ENCODE measurements at places on chromosomes 11 and 22.

GRCh38 chr22:48901324-48901723 lies 926.3 kb downstream of the BRD1 start:
- no peak for DNase-seq

GRCh38 chr11:119683783-119684182 lies 45.2 kb downstream of the NECTIN1 start:
- no peak for DNase-seq

- DNase-seq, result peak; percentile 44
Observed at GRCh38 chr11:35006389-35007128, 90.1 kb downstream of the PDHX start.

DNA sequence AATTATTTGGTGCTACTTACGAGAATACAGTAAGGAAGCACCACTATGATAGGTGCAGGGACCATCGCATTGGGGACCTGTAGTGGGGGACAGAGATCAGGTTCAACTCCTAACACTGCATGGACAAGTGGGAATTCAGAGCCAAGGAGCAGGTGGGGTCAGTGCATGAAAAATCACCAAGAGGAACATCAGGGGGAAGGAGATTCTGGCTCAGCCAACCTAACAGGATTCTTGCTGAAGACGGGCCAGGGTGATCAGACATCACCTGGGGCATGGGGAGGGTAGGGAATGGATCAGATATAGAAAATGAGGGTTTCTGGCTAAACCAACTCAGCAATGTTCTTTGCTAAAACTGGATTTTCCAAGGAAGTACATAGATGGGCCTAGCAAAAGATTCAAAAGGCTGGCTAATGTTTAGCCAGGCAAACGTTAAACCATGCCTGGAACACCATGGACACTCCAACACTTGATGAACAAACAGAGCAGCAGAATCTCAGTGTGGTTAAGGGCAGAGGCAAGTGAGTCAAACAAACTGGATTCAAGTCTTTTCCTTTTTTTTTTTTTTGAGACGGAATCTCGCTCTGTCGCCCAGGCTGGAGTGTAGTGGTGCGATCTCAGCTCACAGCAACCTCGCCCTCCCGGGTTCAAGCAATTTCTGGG lies 70.0 kb downstream of the MICAL3 start:
- DNase-seq, result no peak

DNA sequence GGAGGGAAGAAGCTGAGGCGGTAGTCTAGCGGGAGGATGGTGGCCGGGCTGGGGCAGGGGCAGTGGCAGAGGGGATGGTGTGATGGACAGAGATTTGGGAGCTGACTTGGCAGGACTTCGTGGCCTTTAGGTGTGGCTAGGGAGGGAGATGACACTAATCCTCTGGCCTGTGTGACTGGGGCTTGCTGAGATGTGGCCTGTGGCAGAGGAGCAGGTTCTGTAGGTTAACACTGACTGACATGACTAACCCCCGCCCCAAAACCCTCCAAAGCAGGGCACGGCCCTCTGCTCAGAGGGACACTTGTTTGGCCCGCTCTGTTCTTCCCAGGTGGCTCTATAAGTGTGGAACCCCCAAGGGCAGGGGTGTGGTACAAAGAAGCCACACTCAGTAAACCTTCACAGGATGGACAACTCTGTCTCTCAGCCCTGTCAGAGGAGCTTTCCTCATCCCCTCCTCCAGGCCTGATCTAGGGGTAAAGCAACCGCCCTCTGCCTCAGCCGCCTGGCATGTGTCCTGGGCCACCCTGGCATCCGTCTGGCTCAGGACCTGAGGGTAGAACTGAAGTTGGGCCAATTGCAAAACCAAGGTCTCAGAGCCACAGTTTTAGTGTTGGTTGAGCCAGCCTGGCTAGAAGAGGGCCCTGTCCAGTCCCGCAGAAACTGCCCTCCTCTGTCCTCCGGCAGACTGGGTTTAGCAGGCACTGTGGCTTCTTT lies 15.6 kb downstream of the TOM1 start:
- no peak for DNase-seq

GRCh38 chr11:107272561-107272960 lies 185.1 kb downstream of the CWF19L2 start:
- DNase-seq, result no peak

DNA sequence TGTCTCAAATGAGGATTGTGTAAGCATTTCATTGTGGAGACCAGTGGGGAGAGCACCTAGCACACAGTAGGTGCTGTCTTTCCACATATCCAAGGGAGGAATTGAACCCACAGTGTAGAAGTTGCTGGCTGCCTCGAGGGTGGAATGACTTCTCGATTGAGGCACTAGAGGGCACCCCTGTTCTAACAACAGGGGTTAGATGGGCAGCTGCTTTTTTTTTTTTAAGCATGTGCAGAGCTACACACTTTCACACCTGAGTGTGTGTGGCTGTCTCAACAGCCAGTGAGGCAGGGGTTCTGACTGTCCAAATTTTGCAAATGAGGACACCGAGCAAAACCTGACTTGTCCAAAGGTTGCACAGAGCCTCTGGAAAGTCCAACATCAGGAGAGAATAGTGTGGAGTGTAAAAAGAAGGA lies 118.2 kb upstream of the CRYBB3 start:
- DNase-seq, result peak; percentile 42

DNA sequence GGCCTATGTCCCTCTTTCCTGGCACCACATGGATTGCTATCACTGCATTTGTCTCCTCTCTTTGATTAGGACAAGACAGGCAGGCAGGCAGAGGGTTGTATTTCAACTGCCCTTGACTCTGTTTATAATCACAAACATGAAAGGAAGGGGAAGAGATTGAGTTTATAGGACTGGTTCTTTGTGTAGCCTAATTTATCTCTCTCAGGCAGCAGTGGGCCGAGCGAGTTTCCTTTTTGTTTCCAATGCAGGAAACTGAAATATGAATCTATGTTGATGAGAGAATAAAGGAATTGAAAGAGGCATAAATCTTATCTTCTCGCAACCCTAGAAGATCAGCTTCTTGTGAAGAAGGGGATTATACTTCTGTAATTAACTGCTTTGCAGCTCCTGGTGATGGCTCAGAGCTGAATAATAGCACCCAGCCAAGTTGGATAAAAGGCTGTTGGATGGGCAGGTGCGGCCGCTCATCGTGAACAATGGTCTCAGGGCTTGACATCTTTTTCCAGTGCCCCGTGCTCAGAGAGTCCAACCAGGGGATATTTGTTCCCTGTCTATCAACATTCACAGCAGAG lies 80.6 kb upstream of the SYT13 start:
- no peak for DNase-seq

DNA sequence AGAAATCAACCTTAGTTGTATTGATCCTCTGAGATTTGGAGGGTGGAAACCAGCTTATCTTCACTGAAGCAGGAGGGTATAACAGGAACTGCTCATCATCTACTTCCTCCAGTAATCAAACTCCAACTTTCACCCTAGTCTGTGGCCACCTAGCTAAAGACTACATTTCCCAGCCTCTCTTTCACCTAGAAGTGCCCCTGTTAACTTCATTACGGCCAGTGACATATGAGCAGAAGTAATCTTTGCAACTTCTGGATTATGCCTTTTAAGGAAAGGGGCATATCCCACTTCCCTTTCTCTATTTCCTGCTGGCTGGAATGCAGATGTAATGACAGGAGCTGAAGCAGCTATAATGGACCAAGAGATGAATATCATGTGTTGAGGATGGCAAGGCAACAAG lies 7.6 kb upstream of the VPS37C start:
- no peak for DNase-seq

DNA sequence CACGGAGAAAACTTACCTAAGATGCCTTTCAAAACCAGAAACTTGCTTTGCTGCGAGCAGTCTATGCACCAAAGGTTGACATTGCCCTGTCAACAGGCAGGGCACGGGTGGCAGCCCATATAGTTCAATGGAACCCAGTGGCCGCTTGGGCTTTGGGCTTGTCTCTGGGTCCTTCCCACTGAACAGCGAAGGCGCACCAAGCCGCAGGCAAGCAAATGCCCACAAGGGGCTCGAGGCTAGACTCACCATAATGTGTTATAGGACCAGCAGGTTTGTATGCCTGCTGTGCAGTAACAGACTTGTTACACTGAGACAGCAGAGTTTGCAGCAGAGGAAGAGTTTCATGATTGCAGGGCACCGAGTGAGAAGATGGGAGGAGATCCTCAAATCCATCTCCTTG lies 20.3 kb downstream of the CLDN5 start:
- DNase-seq, result no peak

- no peak for DNase-seq
Observed at GRCh38 chr22:37007651-37008050, 11.6 kb downstream of the TST start.

GRCh38 chr22:46861468-46862367 lies 99.3 kb downstream of the TBC1D22A start:
- no peak for DNase-seq

- no peak for DNase-seq
Observed at GRCh38 chr11:128901653-128902514, 10.7 kb downstream of the KCNJ5 start.

DNA sequence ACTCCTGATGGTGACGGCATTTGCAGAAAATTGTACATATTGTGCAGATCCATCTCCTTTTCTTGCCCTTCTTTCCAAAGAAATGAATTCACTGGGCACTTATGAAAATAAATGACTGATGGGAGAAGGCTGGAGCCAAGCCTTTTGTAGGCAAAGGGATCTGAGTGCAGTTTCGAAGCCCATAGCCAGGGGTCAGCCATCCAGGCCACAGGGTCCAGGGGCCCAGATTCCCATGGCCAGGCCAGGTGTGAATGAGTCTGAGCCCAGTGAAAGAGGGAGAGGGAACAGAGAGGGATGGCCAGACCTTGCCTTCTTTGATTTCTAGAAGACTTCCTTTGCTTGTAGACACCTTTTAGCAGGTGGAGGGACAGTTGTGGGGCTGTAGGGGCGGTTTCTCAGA lies 209.1 kb downstream of the KIRREL3 start:
- no peak for DNase-seq

DNA sequence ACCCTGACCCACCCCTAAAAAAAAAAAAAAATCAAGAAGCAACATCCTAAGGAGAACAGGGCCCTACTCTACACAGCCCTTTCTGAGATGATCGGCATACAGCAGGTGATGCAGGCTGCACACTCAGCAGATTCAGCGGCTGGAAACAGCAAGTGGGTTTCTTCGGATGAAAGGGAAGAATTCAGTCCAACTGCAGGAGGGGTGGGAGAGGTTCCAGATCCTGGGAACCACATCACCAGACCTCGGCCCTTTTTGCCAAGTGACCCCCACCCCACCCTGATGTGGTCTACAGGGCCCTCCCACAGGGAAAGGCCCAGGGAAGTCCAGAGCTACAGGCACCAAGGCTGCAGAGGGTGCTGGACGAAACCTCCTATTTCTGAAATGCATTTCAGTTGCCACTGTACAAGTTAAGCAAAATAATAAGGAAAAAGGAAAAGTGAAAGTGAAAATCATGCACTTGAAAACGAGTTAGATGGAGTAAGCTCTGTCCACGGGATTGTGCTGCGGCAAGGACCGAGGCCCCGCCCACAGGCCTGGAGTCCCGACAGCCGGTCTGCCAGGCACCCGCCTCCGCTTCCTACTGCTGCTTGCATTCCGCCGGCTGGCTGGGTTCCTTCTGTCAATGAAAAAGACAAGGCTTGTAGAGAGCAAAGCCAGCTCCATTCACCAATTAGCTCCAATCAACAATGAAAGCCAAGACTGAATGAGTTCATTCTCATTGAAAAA lies 16.0 kb upstream of the PHLDA2 start:
- DNase-seq, result no peak

DNA sequence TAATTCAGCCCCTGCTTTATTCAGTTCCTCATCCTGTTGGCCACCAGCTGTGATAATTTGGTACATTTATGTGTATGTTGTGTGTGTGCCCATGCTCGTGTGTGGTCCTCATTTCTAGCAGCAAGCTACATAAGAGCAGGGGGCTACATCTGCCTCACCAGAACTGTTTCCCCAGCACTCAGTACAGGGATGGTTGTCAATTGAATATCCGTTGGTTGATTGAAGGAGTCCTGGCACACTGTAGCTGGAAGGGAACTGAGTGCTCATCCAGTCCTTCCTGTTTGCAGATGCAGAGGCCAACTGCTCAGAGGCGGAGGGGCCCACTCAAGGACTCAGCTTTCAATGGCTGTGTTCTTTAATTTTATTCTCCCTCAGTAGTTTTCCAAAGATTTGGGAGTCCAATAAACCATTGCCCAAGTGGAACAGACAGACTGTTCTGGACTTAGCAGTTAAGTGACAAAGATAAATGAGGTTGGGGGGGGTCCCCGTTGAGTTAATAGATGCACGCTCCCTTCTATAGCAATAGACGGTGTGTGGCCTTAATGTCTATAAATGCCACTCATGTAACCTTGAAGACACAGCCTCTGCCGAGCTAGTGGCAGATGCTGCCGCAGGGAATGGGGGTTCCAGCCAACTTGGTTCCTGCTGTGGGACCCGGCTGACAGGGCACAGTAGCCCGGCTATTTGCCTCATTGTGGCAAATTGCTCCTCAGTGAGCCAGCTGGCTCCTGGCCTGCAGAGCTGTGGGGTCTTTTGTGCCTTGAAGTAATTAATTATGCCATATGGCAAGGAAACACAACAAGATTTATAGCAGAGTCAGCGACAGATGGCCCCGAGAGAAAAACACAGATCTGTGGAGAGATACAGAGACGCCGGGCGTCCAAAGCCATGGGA lies 71.4 kb upstream of the GRK3 start:
- no peak for DNase-seq

DNA sequence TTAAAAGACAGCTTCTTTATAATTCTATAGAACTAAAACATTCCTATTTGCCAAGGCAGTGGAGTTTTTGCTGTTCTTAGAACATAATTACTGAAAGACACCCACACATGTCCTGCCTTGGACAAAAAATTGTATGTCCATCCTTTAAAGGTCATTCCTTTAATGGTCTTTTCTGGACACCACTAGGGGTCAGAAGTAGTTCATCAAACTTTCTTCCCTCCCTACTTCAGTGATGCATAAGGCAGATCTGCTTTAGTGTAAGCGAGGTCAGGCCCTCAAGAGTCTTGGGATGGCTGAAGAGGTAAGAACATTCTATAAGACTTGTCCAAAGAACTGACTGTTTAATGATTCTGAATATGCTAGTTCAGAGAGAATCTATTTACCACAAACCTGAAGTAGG lies 4.3 kb upstream of the OR51V1 start:
- peak; percentile 37 for DNase-seq

GRCh38 chr22:28440592-28441390 lies 238.8 kb downstream of the TTC28 start:
- DNase-seq, result no peak

All from GM19239 (cell line).